Activated naive CD4-positive, alpha-beta T cell treated with anti-CD3 and anti-CD28 coated beads, Interleukin-2, amount 50 U/mL, for 16 hours (primary cell): ENCODE measurements at places on chromosomes 3 and 15.

DNA sequence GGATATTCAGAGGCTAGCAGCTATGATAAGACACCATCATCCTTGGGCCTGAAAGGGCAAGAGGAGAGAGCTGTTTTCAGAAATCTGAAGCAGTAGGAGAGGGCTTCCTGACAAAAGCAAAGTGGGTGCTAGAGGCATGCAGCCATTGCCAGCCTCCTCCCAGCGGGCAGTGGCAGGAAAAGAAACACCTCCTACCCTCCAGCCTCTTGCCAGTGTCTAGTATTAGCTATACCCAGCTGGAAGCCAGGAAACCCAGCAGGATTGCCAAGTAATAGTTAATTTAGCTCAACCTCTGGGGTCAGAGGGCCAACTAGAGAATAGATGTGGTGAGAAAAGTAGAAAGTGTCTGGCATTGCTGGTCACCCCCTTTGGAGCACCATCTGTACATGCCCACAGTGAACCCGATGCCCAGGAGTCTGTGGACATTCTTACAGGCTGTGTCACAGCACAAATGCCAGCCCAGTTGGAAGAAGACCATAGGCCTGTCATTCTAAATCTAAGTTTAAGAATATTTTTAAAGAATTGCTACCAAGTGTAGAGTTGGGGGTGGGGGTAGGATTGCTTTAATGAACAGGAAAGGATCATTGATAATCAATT, 85.3 kb downstream of the HCN4 start:
- DNase-seq: no peak

GRCh38 chr3:79247725-79248043, 520.1 kb downstream of the ROBO1 start:
- DNase-seq: no peak

GRCh38 chr15:92674347-92674746, 18.8 kb upstream of the FAM174B start:
- no peak for DNase-seq

DNA sequence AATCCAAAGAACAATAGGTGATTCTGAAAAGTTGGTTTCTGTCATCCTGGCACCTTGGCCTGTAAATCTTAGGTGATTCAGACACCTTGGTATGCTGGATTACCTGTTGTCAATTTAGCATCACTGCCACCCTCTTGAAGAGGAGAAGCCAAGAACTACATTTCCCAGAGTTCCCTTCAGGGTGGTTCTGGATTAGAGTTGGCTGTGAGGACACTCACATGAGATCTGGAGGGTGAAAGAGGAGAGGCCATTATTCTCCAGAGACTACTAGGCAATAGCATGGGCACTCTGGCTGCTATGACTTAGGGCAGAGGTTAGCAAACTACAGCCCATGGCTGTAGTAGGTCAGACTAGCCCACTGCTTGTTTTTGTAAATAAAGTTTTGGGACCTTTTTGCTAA, 41.7 kb upstream of the CORO2B start:
- no peak for DNase-seq

- no peak for DNase-seq
These were observed 1.3 kb downstream of the GABRA5 start for GRCh38 chr15:26868029-26868685.

- no peak for DNase-seq
These were observed 24.1 kb downstream of the ARPP21 start for GRCh38 chr3:35663471-35663870.

- no peak for DNase-seq
These were observed 24.6 kb downstream of the ACAA1 start for GRCh38 chr3:38112378-38112761.

- no peak for DNase-seq
These were observed 18.4 kb upstream of the NR1I2 start for GRCh38 chr3:119763466-119763865.

- no peak for DNase-seq
These were observed at the start of gene CATSPER2 for GRCh38 chr15:43648649-43649429. TSS of gene CATSPER2 (minus strand) at chr15:43648844. CDS start at chr15:43648061, 783 bp downstream.

DNA sequence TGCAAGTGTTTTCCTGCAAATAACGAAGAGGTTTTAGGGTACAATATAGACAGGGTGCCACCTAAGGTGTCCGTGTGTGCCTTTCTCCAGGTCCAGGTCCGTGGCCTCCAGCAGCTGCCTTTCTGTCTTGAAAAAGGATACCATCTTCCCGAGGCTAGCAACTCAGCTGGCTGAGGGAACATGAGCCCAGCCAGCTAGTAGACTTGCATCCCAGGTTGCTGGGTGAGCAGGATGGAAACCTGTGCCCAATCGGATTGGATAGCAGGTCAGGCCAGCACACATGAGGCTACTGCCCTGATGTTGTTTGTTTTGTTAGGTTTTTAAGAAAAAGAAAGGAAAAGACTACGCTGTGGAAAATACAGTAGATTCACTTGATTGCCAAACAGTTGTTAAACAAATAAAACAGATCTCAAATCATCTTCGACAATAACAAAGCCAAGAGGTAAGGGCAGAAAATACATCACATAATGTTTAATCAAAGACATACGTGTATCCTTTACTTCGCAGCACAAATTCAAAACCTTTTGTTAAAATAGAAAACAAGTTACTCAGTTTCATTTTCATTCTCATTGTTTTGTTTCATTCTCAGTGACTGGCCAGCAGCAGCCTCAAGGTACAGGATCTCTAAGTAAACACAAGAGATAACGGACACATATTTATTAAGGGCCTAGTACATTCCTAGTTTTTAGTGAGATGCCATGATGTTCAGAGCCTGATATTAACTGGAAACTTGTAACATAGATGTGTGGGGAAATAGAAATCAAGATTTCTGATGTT, 661.2 kb upstream of the NR2F2 start:
- no peak for DNase-seq

DNA sequence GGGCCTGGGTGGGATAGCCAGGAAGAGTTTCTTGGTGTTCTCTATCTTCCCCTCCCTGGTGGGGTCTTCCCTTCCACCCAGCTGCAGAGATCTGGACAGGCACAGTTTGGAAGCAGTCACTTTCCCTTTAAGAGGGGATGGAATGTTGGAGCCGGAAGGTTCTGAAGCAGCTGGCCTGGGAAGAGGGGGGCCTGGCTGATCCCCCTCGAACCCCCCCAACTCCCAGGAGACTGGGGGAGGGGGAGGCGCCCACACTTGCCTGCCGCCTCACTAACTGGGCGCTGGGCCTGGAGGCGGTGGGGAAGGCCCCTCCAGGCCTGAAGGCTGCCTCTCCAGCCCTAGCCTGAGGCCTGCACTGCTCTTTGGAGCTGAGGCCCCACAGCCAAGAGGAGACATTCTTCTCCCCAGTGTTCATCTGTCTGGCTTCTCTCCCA, 1.4 kb downstream of the DVL3 start:
- no peak for DNase-seq

DNA sequence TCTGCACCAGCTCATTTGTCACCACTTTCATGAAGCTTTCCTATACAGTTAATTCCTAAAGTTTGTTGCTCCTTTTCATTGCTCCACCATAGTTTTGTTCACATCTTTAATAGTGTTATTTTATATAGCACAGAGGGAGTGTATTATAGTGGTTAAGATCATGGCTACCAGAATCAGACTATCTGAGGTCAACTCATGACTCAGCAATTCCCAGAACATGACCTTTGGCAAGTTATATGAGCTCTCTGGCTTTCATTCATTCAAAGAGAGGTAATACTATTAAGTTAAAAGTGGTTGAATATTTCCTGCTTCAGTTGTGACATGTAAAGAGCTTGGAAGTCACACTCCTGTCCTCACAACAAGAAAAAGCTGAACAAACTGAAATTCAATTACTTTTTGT, 1073.5 kb downstream of the NAALADL2 start:
- DNase-seq: no peak

DNA sequence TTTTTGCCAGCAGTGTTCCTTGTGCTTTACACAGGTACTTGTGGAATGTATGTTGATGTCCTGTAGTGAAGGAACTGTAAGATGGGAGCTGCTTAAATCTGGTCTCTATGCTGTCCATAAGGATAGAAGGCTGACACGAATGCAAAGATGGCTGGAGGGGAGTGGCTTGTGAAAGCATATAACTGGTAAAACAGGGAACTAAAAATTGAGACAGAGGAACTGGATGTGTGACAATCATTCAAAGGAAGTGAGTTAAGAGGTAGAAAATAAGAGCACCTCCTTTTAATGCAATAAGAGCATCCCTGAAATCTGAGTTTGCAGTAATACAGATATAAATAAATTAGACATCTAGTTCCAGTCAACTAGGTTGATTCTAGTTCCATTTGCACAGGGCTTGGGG, 35.2 kb downstream of the RNF13 start:
- no peak for DNase-seq
